Coronary artery (tissue), 2 donors: ENCODE measurements at places on chromosomes 11 and 22.

DNA sequence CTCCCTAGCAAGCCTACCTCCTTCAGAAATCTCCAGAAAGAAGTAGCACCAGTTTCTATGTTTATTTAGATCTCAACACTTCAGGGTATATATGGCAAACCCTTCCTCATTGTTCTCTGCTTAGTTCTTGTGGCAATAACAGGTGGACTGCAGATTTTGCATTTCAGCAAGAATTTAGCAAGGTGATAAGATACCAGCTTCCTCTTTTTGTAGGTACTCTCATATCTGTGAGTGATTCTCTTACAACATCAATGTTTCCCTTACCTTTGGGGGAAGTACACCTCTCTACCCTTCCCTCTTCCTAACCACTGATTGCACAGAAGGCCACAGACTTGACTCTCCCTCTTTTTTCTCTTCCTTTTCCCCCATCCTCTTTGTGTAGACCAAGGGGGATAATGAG is 230.9 kb upstream of the SESN3 start:
- no peak for DNase-seq

DNA sequence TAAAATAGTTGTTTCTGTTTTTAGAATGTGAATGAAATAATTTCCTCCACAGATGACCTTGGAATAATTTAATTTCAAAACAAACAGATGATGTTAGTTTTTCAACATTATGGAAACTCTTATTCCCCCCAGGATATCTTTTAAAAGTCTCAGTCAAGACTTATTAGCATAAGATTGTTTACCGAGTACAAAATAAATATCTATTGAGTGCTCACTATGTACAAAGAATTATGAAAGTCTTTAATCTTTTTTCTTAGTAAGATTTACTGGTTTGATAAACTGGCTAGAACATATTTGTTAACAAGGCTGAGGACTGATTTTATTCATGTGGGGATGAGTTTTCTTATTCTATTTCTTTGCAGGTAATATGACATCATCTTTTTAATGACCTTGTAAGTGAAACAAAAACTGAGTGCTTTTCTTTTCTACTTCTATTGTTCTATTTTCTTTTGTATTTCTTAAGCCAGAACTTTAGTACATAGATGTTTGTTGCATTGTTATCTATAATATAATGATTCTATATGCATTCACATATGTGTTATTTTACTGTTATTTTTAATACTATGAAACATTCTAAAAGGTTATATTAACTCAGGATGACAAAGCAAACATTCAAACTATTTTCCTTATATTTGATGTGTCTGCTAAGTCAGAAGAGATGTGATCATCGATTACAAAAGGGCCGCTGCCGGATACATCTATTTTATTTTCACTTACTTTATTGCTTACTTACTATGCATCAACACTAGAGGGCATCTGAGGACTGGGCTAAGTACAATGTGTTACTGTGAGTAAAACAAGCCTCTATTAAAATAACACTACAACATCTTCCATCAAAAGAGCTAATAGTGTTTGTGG is 111.0 kb upstream of the ARHGAP42 start:
- DNase-seq: no peak

GRCh38 chr11:75514596-75514995 is 11.1 kb downstream of the GDPD5 start:
- no peak for DNase-seq

- no peak for DNase-seq
Observed at GRCh38 chr11:47212938-47213337, 1.8 kb upstream of the DDB2 start.

DNA sequence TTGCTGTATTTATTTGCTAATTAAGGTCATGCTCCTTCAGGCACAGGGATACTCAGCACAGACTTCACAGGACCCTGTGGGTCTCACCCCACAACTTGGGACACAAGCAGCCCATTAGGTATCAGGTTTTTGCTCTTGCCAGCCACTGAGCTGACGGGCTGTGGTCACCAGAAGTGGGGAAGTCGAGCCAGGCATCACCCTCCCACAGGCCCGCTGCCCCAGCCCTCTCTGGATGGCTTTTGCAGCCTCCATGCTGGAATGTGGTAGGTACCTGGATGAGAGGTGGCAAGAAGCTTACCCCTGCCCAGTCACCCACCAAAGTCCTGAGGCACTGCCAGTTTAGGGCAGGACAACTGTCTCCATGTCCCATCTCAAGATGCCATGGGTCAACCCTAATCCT is 88.4 kb downstream of the PAX6 start:
- DNase-seq: no peak

GRCh38 chr22:25039754-25040153 is 87.2 kb downstream of the KIAA1671 start:
- no peak for DNase-seq

- DNase-seq: no peak
Observed at GRCh38 chr22:38461414-38462081, 6.3 kb upstream of the KDELR3 start.

GRCh38 chr22:49568751-49569285 is 258.9 kb downstream of the BRD1 start:
- no peak for DNase-seq

GRCh38 chr11:64342869-64343745 is 3.1 kb downstream of the CCDC88B start:
- peak; percentile 69 for DNase-seq

DNA sequence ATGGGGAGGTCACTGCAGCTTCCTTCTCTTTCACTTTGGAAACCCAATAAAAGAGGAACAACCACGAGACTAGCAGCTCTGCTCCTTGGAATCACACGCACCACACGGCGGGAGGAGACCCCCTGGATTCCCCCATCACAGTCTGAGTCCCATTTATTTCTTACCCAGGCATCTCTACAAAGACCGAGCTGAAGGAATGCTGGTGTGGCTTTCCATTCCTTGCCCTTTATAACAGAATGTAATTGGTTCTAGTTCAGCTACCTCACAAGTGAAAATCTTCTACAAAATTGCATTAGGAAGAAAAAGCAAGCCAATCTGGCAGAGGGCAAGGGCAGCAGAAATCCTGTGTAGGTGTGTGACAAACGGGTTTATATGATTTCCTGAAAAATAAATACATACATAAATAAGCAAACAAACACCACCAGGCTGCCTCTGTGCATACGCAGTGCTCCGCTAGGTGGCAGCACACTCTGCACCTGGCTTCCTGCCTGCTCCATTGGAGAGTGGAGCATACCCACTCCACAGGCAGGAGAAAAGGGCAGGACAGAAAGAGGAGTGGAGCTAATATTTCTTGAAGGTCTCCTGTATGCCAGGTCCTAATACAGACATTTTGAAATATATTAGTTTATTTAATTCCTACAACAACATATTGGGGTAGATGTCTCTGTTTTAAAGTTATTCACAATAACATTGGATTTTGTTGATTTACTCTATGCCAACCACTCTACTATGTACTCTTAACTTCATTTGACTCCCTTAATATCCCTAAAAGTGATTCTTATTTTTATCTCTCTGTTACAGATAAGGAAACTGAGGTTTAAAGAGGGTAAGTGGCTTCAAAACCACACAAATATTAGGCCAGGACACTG is 673.1 kb downstream of the KCNA4 start:
- no peak for DNase-seq
